ENCODE measurements at places on chromosomes 1 and 21.

DNA sequence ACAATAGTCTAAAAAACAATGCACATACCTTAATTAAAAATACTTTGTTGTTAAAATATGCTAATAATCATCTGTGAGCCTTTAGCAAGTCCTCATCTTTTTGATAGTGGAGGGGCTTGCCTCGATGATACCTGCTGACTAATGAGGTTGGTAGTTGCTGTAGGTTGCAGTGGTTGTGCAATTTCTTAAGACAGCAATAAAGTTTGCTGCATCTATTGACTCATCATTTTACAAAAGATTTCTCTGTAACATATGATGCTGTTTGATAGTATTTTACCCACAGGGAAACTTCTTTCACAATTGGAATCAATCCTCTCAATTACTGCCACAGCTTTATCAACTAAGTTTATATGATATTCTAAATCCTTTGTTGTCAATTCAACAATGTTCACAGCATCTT lies 7.6 kb downstream of the C1orf87 start:
- DNase-seq: no peak

GRCh38 chr1:234963904-234964702 lies 164.5 kb downstream of the TOMM20 start:
- DNase-seq: no peak

- no peak for DNase-seq
Measured at GRCh38 chr1:29685387-29685786, 449.1 kb downstream of the PTPRU start.

DNA sequence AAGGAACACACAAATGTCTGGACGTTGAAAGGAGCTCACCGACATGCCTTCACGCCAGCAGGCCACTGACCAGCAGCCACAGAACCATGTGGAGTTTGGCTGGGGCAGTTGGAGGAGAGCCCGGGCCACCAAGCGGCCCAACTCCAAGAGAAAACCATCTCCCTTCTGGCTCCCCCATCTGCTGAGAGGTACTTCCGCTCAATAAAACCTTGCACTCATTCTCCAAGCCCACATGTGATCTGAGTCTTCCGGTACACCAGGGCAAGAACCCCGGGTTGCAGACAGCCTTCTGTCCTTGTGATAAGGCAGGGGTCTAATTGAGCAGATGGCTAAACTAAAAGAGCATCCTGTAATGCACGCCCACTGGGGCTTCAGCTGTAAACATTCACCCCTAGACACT lies 24.4 kb downstream of the RGS4 start:
- DNase-seq: no peak

DNA sequence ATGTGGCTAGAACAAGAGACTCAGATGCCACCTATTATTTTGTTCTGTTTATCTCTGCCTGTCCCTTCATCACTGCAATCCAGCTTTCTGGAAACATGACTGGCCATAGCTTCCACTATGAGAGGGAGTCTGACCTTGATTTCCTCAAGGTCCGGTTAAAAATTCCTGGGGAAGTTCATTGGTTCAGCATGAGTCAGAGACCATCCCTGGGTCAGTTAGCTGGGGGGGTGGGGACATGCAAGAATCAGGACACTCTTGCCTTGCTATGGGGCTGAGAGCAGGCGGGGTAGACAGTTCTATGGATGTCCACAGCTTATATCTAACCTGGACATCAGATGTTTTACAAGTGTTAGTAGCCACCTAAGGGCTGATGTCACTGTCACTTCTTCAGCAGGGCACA lies 81.1 kb downstream of the TENT5C start:
- DNase-seq: no peak

GRCh38 chr1:151495316-151495715 lies 15.9 kb upstream of the CGN start:
- DNase-seq: peak; percentile 81

Measured in SK-MEL-5 (cell line).